ENCODE measurements at places on chromosomes 4 and X.

DNA sequence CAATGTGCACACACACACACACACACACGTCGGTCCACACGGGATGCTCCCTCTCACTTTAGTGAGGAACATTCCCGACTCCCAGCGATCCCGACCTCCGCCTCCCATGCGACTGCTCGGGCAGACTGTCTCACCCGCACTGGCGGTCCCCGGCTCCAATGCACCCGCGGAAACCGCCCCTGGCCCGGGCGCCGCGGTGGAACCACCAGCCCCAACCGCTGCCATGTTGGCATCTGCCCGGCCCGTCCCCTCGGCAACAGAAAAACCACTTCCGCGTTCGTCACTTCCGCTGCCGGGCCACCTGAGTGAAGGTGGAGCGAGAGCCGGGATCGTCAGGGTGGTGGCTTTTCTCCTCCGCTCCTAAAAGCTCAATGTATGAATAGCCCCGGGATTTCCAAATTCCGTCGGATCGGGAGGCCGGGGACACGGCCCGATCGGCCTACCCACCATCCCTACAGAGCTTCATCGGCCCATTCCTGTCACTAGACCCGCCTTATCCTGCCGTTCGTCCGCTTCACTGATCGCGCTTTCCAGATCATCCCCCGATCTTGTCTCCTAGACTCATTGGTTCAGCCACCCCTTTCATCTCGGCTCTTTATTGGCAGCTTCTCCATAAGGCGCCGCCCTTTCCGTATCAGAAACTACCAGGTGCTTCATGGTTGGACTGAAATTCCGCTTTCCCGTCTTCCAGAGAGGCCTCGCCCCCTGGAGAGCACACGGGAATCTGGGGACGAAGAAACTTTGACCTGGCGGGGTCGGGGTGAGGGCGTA lies at the start of gene SLC35A2:
SLC35A2 (minus strand) TSS at position 235 of the 771 bp plus-strand sequence; CDS start at position 225, 10 bp downstream.
- peak; percentile 73 for DNase-seq

GRCh38 chr4:147299205-147299604 lies 181.7 kb upstream of the EDNRA start:
- no peak for DNase-seq

DNA sequence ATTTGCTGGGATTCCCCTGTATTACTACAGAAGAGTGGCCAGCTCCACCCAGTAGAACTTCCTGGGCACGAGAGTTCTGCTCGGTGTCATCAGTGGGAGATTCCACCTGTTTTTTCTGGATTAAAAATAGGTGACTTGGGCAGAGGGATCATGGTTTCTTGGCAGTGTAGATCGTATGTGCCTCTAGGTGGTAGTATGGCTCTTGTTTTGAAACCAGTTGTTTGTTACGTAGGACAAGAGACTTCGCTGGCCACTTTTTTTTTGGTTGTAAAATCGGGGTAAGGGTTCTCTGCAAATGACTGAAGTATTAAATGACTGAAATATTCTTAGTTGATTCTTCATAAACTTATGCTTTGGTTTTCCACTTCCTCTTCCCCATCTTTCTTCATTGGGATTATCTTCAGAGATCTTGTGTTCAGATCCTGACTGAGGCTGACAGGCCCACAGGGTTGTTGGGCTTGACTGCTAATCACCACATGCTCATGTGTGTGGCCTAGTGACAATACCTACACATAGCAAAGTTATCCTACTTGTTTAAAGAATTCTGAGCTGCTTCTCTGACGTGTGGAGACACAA lies 43.8 kb upstream of the WDR1 start:
- no peak for DNase-seq

GRCh38 chr4:41512596-41512995 lies 25.4 kb upstream of the LIMCH1 start:
- DNase-seq: no peak

DNA sequence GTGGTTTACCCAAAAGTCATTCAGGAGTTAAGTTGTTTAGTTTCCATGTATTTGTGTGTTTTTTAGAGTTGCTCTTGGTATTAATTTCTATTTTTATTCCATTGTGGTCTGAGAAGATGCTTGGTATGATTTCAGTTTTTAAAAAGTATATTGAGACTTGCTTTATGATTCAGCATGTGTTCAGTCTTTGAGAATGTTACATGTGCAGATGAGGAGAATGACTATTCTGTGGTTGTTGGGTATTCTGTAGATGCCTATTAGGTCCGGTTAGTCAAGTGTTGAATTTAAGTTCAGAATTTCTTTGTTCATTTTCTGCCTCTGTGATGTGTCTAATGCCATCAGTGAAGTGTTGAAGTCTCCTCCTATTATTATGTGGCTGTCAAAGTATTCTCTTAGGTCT lies 249.4 kb downstream of the ARHGAP10 start:
- DNase-seq: no peak

DNA sequence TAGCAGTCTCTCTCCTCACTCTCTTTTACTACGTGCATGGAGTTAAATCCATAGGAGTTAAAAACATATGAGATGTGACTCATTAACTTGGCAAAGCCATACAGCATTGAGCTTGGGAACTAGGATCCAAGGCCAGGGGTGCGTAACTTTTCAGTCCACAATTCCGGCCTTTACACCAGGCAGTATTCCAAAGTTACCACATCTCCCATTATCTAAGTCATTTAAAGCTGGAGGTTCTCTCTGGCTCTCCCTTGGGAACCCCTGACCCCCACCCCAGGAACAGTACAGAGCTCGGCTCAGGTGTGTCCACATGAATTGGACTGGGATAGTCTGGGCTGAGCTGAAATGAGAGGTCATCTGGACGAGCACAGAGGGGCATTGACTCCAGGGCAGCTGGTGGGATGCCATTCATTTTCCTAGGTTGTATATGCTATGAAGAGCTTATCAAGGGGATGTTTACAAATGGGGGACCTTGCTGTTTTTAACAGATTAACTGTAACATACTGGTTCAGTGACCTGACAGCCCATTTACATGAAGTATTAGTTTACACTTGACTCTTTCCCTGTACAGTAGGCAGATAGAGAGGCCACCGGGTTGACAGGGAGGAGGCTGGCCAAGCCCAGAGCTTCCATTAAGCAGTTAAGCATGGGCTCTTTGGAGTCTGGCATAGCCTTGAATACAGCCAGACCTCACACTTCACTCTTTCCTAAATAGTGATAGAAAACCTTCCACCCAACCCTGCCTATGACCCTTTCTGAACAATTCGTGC lies 128.8 kb downstream of the RAB28 start:
- no peak for DNase-seq

DNA sequence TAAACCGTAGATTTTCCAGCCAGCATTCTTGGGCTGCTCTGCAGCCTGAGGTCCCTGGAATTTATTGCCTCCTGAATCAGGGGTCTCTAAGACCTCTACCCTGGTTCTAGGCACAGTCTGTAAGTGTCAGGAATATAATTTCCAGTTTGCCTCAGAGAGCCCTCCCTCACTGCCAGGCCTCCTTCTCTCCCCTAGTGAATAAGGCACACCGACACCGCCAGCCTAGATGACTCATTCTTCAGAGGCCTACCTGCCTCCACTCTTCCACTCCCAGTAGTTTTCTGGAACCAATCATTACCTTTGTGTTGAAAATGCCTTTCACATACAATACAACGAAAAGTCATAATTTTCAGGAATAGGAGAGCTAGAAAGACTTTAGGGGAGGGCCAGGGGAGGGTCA lies 50.3 kb upstream of the ARHGEF9 start:
- no peak for DNase-seq

- DNase-seq: no peak
Observed at GRCh38 chrX:153408871-153409351, 2.4 kb upstream of the ZFP92 start.

DNA sequence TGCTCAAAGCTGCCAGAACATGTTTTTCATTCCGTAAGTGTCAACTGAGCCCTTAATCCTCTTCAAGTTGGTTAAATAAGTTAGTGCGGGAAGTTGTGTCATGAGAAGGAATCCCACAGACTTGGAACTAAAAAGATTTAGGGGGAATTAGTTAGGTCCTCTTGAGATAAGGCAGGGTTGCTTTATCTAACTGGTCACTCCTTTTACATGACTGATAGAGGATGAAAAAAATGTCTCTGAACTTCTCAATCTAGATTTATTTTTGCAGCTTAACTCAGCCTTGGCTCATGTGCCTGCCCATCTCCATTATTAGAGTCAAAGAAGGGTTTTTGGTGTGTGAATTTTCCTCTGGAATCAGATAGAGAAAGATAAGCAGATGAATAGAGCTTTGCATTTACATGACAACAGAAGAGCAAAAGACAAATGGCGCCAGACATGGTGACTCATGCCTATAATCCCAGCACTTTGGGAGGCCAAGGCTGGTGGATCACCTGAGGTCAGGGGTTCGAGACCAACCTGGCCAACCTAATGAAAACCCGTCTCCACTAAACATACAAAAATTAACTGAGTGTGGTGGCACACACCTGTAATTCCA lies 882.9 kb downstream of the RPA4 start:
- DNase-seq: no peak

- no peak for DNase-seq
Observed at GRCh38 chrX:150258463-150259430, 104.4 kb upstream of the MAMLD1 start.

DNA sequence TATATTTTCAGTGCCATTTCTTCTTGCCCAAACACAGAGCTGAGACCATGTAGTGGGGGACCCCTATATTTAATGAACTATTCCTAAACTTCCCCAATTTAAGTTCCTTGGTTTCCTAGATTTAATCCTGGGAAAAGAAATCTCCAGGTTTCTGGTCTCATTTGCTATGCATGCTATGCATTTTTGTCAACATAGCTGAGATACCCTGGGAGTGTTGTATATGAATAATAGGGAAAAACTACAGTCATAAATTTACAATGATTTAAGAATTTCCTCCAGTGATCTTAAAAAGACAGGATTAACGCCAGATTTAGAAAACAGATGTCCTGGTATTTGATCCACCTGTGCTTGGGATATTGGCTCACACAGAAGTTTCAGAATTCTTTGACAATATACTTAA lies 136.8 kb upstream of the RAPGEF2 start:
- no peak for DNase-seq

DNA sequence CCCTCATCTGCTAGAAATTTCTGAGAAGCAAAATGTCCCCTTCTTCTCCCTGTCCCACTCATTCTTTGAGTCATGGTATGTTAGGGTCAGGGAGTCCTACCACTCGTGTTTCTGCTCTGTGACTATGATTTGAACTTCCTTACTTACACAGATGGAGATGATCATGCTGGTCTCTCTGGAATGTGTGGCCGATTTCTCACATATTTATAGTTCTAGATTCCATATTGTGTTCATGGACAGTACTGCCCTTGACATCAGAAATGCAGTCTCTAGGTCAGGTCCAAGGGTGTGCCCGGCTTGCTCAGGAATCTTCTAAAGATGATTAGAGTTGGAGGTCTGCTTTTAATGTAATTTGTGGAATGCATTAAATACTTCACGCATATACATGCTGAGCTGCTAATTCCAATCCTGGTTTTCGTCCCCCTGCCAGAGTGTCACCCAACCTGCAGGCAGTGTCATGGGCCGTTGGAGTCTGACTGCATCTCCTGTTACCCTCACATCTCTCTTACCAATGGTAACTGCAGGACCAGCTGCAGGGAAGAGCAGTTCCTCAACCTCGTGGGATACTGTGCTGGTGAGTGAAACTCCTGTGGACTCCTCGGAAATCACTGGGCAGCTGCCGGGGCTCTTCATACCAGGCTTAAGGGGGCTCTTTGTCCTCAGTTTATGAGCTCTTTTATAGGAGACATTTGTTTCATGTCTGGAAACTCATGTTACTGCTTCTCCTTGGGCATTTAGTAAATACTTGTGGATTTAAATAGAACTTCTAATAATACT lies 214.1 kb upstream of the ANXA3 start:
- DNase-seq: no peak

DNA sequence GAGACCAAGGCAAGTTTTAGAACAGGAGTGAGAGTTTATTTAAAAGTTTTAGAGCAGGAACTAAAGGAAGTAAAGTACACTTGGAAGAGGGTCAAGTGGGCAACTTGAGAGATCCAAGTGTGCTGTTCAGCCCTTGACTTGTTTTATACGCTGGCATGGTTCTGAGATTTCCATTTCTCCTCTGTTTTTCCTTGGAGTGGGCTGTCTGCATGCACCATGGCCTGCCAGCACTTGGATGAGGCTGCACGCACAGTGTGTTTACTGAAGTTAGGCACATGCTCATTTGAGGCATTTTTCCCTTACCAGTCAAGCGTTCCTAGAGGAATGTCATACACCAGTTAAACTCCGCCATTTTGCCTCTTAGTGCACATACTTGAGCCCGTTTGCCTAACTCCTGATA lies 8.7 kb upstream of the ZNF674 start:
- no peak for DNase-seq
